ENCODE measurements at places on chromosomes 2 and 18.

GRCh38 chr2:121021685-121022084 lies 263.3 kb downstream of the TFCP2L1 start:
- DNase-seq = no peak

- no peak for DNase-seq
Measured at GRCh38 chr2:69013142-69013839, at the start of gene ANTXR1. Gene ANTXR1 (plus strand): TSS chr2:69013179. CDS start chr2:69013500, 321 bp downstream.

DNA sequence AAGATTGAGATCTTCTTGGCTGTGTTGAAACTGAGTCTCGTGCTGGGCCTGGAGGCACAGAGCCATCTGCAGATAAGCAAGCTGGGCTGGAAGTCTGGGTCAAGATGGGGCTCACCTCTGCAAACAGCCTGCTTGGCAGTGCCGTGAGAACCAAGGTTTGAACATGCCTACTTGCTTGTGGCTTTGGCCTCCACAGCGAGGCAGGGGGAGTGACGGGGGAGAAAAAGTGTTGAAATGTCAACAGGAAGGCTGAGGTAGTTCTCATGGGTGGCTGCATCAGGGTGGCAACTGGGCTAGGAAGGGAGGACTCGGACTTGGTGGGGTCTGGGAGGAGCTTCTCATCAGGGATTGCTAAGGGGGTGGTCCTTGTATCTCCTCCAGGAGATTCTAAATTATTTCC lies 99.7 kb downstream of the THNSL2 start:
- DNase-seq = no peak

DNA sequence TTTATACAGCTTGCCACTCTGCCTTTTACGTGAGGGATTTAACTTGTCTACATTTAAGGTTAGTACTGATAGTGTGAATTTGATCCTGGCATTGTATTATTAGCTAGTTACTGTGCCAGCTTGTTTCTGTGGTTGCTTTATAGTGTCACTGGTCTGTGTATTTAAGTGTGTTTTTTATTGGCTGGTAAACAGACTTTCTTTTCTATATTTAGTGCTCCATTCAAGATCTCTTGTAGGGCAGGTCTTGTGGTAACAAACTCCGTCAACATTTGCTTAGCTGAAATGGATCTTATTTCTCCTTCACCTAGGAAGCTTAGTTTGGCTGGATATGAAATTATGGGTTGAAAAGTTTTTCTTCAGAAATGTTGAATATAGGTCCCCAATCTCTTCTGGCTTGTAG lies 1971.0 kb upstream of the LRRTM1 start:
- no peak for DNase-seq

DNA sequence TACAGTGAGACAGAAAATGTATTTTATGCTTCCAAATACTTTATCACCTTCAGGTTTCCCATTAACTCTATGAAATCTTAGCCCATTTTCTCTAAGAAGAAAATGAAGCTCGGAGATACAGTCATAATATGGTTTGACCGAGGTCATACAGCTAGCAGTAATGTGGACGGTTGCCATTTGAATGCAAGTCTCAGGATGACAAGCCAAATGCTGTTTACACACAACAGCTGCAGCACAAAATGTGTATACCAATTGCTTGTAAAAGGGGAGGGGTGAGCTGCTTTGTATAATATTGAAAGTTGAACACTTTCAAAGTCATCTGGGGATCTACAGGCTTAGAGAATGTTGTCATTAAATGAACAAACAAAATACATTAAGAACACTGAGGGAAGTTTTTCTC lies 93.8 kb upstream of the FSIP2 start:
- no peak for DNase-seq

- no peak for DNase-seq
Measured at GRCh38 chr2:159960414-159960813, 102.0 kb downstream of the PLA2R1 start.

GRCh38 chr2:62687636-62688035 lies 17.9 kb upstream of the EHBP1 start:
- no peak for DNase-seq

DNA sequence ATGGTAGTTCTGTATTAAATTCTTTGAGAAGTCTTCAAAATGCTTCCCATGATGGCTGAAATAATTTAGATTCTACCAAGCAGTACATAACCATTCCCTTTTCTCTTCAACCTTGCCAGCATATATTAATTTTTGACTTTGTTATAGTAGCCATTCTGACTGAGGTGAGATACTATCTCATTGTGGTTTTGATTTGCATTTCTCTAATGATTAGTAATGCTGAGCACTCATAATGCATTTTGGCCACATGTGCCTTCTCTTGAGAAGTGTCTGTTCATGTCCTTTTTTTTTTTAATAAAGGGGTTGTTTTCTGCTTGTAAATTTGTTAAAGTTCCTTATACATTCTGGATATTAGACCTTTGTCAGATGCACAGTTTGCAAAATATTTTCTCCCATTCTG lies 173.9 kb downstream of the CALCRL start:
- no peak for DNase-seq

- DNase-seq = no peak
Measured at GRCh38 chr2:4762951-4763376, 929.2 kb upstream of the SOX11 start.

DNA sequence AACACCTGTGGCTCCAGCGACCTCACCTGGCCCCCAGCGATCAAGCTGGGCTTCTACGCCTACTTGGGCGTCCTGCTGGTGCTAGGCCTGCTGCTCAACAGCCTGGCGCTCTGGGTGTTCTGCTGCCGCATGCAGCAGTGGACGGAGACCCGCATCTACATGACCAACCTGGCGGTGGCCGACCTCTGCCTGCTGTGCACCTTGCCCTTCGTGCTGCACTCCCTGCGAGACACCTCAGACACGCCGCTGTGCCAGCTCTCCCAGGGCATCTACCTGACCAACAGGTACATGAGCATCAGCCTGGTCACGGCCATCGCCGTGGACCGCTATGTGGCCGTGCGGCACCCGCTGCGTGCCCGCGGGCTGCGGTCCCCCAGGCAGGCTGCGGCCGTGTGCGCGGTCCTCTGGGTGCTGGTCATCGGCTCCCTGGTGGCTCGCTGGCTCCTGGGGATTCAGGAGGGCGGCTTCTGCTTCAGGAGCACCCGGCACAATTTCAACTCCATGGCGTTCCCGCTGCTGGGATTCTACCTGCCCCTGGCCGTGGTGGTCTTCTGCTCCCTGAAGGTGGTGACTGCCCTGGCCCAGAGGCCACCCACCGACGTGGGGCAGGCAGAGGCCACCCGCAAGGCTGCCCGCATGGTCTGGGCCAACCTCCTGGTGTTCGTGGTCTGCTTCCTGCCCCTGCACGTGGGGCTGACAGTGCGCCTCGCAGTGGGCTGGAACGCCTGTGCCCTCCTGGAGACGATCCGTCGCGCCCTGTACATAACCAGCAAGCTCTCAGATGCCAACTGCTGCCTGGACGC lies 4.9 kb downstream of the GPR35 start:
- no peak for DNase-seq

- DNase-seq = no peak
Measured at GRCh38 chr2:233385489-233386044, 31.3 kb downstream of the DGKD start.

- no peak for DNase-seq
Measured at GRCh38 chr18:76488190-76488589, 6.9 kb downstream of the ZNF516 start.

- DNase-seq = no peak
Measured at GRCh38 chr2:168566974-168567665, 111.0 kb downstream of the CERS6 start.

GRCh38 chr2:43360137-43360536 lies 133.7 kb upstream of the ZFP36L2 start:
- no peak for DNase-seq

DNA sequence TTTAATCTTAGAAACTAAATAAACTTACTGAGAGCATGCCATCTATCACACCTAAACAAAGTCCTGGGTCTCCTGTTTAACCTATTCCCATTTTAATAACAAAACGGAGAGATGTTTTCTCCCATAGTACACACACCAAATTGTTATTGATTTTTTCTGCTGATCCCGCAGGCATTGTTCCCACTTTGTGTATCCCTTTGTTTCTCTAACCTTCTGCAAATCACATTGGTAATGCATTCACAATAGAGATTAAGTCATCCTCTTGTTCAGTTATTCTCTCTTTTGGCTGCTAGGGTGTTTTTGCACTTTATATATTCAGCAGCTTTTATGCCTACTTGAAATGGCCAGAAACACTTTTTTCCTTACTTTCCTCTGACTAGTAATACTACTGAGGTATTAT lies 1071.9 kb upstream of the CDH2 start:
- no peak for DNase-seq

DNA sequence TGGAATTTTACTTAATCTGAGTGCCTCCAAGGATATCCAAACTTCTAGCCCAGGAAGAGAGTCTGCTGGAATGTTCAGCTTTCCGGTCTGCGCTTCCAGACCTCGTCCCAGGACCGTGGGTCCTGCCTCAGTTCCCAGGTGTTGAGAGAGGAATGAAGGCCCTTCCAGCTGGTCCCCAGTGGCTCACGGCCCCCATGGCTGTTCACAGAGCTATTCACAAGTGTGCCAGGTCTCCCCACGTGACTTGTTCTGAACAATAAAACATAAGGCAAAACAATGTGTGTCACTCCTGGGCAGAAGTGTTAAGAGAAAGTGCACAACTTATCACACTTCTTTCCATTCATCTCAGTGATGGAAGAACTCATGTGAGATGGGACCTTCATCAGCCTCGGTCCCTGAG lies 20.1 kb upstream of the TEX51 start:
- no peak for DNase-seq

DNA sequence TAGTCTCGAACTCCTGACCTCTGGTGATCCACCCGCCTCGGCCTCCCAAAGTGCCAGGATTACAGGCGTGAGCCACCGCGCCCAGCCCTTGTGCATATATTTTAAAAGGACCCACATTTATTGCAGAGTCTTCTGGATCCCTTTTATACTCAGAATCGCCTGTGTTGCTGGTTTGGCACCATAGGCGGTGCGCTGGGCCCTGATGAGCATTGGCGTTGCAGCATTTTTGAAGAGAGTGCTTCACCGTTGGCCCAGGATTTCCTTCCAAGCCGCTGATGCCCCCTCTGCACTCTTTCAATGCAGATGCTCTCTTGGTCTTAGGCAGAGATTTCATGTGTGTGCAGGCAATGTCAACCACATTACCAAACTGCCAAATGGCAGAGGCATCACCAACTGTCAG lies 13.5 kb upstream of the TFCP2L1 start:
- no peak for DNase-seq

DNA sequence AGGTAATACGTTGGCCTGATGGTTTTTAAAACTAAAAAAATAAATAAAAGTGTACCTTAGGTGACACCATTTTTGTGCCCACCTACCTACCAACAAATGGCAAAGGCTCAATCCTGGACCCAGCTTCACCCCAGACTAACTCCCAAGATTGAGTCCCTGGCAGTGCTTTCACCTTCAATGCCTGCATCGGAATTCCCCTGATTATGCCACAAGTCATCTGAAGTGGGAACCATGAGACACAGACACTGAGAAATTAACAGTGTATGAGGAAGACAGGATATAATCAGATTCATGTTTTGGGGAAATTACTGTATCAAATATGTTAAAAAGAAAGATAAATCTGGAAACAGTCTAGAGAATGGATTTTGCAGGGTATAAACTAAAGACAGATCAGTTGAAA lies 41.6 kb downstream of the ZBTB14 start:
- DNase-seq = no peak

GRCh38 chr2:169119851-169120250 lies 50.5 kb downstream of the DHRS9 start:
- DNase-seq = no peak

GRCh38 chr2:188129677-188130076 lies 162.0 kb upstream of the GULP1 start:
- no peak for DNase-seq

DNA sequence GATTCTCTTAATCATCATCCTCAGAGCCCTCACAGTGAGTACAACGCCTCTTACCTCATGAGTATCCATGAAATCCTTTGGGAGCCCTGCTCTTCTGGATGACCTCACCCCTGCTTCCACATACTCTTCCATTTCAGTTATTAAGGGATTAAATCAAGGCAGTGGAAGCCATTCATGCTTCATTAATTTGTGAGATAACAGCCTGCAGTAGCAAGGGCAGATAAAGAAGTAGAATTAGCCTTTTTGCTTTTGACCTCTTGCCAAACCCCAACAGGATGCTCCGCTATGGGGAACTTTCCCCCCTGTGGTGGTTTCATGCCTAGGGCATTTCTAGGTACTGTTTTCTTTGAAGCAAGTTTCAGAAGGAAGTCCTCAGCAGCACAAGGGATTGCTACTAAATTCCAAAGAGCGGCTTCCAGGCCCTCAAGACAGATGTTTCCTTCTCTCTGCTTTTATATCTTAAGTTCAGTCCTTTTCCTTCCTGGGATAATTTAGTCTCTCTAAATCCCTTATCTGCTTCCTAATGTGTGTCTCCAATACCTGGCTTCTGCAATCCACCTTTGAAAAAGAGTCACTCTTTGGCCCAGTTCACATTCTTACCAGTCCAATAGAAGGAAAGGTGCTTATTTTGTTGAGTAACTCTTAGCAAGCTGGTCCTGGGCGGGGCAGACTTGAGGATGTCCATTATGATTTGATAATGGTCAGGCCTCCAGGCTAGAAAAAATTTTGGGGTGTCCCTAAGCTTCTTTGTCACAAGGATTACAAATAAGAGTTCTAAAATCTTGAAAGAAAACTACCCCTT lies 76.9 kb downstream of the MYO1B start:
- no peak for DNase-seq

- DNase-seq = no peak
Measured at GRCh38 chr2:57885742-57886141, 160.9 kb upstream of the VRK2 start.

GRCh38 chr2:18001671-18002070 lies 123.2 kb downstream of the KCNS3 start:
- DNase-seq = no peak

- no peak for DNase-seq
Measured at GRCh38 chr18:79490626-79491041, 94.9 kb downstream of the NFATC1 start.

DNA sequence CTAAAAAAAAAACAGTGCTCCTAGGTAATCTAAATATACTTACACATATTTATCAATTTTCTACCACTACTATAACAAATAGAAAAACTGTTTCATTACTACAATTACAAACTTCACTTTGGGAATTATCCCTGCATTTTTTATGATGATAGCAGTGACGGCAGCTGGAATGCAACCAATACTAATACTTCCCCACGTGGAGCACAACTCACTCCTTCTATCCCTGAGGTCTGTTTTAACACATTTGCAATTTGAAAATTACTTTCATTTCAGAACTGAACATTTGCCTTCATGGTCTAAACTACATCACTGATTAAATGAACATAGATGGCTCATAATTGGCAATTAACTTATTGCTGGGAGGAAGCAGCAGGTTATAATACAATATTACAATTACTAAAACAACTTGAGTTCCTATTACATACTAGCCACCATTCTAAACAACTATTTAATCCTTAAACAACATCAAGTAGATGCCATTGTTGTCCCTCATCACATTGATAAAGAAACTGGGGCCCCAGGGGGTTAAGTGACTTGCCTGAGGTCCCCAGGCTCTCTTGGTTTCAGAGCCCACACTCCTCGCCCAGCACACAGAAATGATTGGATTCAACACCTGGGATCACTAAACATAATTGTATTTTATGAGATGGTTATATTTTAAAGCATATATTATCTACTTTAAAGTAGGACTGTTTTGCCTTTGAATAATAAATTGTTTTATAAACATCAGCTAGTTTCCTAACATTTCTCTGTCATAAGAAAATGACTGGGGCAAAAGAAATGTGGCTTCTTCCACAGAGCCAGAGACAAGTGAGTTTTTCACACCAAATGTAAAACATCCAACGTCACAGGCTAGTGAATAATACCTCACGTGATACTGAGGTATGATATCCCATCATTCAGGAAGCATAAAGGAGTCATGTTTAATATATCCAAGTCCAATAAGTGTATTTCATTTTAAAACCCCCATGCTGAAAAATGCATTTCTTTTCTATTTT lies 6.2 kb downstream of the COLEC12 start:
- DNase-seq = no peak

GRCh38 chr2:31812051-31812798 lies 198.6 kb downstream of the MEMO1 start:
- DNase-seq = no peak
